ENCODE measurements at places on chromosomes 5 and 9.

DNA sequence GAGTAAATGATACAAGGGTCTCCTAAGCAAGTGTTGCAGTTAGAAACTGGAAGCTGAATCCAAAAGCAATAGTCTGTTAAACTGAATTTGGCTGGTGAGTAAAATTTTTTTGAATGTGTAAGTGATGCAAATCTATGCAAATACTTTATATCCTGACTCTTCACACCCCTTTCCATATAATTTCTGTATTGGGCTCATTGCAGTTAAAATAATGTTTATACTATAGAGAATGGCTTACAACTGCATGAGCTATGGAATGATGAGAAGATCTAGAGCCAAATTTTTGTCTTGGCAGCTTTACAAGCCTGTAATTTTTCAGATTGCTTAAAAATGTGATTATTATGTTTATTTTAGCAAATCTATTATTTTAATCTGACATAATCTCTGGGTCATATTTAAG is 57.0 kb upstream of the GABRA1 start:
- no peak for DNase-seq

- DNase-seq: no peak
Observed at GRCh38 chr5:149702607-149702933, 27.5 kb upstream of the PPARGC1B start.

DNA sequence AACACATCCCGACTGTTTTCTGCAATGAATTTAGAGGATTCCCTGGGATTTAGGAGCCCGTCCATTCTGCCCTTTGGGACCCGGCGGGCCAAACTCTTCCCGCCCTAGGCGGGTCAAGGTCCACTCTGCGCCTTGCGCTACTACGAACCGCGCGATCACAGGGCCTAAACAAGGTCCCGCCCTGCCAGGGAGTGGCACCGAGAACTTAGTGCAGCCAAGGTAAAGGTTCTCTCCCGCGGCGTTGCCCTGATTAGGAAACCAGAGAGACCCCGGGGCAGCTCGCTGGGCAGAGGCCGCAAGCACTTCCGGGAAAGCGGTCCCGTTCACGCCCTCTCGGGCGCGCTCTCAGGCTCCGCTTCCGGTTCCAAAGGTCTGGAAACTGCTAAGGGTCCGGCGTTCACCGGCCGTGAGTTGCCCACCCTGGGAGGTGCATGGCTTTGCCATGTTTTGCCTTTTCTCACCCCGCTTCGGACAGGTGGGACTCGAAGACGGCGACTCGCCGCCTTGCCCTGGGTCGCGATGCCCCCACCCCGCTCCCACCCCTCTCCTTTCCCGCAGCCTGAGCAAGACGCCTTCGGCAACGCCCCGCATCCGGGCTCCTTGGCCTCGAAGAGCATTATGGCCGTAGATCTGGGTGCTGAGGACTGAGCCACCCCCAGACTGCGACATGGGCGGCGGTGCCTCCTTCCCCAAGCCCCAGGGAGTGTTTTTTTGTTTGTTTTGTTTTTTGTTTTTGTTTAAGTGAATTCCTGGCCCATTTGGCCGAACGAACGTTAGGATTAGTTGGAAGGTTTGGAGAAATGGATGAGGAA is 23.4 kb downstream of the HNRNPK start:
- no peak for DNase-seq

GRCh38 chr9:4299005-4299795 is 668 bp downstream of the GLIS3 start:
- DNase-seq: no peak

DNA sequence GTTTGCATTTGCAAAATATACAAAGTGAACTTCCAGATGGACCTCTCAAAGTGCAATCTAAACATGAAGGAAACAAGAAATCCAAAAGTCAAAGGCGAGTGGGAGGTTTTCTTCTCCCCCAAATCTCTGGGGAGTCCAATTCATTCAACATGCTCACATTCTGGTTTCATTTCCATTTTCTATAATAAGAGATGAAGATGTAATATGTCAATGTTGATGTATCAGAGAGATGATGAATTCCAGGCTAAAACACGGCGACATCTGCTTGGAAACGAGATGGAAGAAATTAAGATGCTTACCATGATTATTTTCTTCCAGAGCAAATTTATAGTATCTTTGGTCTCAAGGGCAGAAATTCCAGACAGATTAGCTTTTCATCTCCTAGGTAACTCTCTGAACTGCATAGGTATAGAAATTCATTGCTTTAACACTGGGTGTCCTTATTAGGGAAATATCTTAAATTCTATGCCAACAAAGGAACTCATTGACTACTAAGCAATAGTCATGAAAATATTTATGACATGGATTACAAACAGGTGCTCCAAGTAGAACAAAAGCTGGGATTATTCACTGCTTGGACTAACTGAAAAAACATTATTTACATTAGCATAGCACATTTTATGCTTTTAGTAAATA is 287.9 kb downstream of the SEC61B start:
- no peak for DNase-seq

- DNase-seq: no peak
Observed at GRCh38 chr9:122821278-122821943, 7.0 kb downstream of the PDCL start.

DNA sequence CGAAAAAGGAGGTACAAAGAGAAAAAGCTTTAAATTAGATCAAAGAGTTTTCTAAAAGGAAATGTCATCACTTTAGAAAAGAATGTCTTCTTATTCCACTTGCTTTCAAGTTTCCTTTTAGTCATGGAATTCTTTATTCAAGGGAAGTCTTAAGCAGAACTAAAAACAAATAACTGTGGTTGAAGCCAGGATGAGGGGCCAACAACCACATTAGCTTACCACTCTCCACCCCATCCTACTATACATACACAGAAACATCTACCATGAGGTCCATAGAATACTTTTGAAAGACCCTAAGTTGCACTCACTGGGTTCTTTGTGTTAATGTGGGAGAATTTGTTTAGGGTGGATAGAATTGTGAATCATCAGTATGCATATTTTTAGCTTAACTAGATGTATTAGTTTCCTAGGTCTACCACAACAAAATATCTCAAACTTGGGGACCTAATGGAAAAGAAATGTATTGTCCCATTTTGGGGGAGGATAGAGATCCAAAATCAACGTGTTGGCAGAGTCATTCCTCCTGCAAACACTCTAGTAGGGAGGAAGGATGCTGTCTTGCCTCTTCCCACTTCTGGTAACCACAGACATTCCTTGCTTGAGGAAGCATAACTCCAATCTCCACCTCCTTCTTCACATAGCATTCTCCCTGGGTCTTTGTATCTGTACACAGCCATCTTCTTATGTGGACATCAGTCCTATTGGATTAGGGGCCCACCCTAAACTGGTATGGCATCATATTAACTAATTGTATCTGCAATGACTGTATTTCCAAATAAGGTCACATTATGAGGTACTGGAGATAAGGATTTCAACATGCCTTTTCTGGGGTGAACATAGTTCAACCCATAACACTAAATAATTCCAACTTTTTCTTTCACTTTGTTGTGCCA is 239.4 kb downstream of the LURAP1L start:
- no peak for DNase-seq

DNA sequence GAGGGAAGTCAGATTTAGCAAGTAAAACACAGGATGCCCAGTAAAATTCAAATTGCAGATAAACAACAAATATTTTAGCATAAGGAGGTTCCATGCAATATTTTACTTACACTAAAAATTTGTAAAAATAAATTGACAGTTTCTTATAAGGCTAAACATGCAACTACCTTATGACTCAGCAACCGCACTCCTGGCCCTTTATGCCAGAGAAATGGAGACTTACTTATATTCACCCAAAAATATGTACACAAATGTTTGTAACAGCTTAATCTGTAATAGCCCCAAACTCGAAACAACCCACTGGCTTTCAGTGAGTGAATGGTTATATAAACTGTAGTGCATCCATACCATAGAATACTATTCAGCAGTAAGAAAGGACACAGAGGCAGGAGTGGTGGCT is 28.6 kb upstream of the TRIM14 start:
- no peak for DNase-seq

- DNase-seq: no peak
Observed at GRCh38 chr9:124292696-124293593, 35.2 kb downstream of the NEK6 start.

DNA sequence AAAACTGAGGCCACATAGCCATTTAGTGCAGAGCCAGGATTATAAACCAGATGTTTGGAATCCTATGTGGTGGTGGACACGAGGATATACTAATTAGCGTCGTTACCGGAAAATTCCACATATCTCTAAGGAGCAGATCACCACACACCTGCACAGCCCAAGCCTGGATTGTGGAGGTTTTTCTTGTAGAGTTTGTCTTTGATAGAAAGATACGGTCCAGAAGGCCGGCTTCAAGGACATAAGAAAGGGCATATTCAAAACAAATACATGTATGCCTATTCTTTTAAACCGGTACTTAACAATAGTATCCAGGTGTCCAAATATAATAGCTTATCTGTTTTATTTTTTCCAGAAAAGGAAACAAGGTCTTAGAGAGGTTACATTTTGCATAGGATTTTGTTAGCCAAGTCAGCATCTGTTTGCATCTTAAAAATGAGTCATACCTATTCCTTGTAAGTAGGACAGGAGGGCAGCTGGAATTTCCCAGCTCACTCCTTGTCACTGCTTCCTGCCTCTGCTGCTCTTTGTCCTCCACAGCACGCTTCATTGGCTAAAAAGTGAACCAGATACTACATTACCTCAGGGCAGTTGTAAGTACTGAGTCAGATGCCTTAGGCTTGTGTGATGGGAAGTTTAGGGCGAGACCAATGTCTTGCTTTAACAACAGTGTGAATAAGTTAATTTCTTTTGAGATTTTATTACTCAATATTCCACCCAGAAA is 3.6 kb downstream of the TMC1 start:
- no peak for DNase-seq

GRCh38 chr9:98314381-98315066 is 59.1 kb upstream of the TBC1D2 start:
- no peak for DNase-seq

DNA sequence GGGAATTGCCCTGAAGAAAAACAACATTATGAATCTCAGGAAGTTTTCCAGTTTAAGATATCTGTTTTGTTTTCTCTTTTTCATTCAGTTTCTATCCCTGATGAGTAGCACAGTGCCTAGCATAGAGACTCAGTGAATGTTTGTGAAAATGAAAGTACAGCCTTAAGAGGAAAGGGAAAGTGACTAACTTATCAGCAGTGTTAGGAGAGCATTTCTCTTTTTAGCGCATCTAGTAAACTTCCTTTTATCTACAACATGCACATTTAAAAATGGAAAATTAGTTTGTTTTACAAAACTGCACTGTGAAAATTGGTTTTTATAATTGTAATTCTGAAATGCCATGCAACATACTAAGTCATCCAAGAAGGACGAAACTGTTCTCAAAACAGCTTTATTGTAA is 110.8 kb downstream of the SMARCA2 start:
- no peak for DNase-seq

- DNase-seq: peak; percentile 42
Observed at GRCh38 chr9:127726871-127727270, 8.2 kb downstream of the TOR2A start.

- DNase-seq: no peak
Observed at GRCh38 chr9:107805201-107805600, 315.6 kb upstream of the KLF4 start.

DNA sequence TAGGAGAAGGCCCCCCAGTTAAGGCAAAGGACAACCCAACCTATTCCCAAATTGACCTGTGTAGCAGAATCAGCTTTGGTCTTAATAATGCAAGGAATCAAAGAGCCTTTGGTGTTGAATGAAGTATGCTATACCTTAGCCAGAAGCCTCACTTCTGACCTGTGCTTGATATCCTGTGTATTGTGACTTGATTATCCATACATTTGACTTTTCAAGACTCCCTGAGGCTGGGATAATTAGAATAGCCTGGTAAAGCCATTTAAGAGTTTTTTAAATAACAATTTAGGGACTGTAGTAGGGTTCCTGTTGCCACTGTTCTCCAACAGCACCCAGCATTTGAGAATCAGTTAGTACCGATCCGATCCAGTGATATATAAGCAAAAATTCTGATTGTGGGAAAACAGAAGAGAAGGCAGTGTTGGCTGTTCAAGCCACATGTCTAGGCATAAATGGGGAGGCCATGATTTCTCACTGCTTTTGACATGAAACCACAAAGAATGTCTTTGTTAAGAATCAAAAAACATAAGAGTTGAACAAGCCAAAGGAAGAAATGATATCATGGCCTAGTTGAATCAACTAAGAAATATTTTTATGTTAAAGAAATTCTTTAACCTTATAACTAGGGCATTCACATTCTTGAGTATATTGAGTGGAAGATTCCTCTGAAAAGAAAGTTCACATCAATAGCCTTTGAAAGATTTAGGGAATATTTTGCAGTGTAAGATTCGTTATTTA is 98.9 kb downstream of the F2RL2 start:
- no peak for DNase-seq
